ENCODE measurements at places on chromosomes 1 and 21.

DNA sequence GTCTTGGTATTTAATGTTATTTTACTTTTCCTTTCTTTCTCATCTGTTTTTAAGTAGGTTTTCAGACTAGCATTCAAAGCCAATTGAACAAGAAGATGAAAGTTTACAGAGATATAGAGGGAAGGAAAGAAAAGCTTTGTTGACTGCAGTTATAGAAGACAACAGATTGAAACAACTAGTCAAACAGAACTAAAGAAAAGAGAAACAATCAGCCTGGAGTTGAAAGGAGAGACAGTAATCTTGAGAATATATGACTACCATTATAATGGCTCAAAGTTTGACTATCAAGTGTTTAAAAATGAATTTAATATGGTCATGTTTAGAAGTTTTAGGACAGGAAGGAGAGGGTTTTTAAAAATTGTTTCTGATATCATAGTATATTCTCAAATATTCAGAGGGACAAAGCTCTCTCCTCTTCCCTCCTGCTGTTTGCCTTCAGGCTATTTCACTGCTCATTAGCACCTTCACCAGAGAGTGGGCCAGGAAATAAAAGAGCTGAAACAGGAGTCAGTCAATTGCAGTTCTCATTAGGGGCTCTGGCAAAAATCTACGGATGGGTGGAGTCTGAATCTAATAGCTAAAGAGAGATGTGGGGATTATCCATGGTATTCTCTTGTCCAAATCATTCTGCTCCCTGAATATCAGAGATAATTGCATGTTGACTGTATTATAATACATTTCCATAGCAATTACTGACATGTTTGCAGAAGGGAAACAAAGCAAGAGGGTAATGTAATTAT is 577.8 kb downstream of the BRINP3 start:
- DNase-seq = no peak

DNA sequence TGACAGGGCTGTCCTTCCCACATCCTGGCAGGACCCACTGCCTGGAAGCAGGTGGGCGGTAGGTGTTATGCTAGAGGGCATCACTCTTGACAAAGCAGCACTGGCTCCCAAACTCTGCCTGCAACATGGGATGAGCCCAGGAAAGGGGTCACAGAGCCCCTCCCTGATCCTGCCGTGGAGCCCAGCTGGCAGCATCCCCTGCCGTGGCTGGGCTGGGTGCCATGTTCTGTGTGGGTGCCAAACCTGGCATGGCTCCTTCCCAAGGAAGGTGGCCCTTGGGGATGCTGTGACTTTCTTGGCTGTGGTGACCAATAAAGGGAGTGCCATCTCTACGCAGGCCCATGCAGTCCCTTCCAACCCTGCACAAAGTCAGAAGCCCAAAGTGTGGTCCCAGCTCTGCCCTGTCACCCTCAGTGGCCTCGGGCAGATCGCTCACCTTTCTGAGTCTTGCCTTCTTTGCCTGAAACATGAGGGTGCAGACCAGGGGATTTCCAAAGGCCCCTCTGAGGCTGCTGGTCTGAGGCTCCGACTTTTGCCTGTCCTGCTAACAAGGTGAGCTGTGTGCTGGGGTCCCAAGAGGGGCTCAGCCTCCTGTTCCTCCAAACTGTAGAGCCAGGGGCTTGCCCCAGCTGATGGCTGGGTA is 6.0 kb downstream of the CDK18 start:
- DNase-seq = no peak

GRCh38 chr1:205294175-205294917 is 27.2 kb downstream of the NUAK2 start:
- no peak for DNase-seq

DNA sequence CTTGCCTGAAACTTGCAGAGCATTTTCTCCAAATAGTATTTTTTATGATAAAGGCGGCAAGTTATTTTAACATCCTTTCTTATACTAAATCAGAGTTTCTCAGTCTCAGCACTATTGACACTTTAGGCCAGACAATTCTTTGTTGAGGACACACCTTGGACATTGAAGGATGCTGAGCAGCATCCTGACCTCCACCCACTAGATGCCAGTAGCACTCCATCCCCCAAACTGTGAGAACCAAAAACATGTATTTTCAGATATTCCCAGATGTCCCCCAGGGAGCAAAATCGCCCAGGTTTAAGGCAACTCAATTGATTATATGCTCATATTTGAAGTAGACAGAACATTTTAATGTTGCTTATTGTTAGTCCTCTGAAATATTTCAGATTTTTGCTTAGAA is 299.4 kb downstream of the ZP4 start:
- no peak for DNase-seq

DNA sequence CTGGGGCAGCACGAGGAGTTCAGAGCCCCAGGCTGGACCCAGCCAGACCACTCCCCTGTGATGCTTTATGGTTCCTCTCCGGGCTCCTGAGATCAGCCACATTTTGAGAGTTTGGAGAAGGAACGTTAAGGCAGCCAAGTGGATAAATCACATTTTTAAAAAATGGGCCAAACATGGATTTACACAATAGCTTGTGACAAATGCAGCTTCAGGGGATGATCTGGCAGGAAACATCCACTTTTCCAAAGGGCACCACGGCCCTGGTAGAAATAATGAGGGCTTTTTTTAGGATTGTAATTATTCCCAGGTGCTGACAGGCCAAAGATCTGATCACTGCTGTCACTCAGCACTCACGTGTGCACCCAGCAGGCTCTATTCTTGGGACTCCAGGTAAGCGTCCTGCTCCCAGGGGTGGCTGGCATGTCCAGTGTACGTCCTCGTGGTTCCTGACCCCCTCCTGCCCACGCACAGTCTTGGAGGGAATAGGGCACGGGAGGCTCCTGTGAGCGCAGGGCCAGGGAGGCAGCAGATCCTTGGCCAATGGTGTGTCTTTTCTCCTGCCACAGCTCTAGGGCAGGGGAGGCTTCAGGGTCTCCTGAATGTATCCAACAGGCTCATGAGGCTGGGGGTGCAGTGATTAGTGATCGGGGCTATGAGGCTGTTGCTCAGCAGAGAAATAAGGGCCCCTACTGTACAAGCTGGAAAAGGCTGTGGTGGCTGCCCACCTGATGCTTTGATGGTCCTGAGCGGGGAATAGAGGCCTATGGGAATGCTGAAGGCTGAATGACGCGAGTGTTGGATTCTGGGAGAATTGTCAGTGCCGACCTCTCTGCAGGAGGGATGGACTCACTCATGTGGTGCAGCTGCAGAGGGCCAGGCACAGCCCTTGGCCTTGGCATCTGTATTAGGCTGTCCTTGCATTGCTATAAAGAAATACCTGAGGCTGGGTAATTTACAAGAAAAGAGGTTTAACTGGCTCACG is 415.7 kb downstream of the PTPRU start:
- DNase-seq = no peak

DNA sequence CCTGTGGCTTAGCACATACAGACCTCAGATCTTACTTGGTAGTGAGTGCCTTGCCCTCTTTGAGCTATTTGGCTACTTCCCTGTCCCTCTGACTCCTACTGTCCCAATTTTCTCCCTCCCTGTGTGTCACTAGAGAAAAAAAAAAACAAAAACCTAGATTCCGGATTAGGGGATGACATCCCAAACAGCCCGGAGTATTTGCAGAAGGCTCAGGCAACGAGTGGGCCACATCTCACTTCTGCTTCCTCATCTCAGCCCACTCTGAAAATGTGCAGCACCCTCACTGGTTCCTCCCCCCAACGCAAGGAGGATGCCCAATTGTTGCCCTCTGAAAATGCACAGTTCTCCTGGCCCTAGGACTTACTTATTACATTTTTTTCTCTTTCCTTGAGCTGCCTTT is 4.9 kb downstream of the NHLH1 start:
- DNase-seq = no peak

GRCh38 chr1:232196042-232196441 is 433.9 kb downstream of the SIPA1L2 start:
- DNase-seq = no peak

- DNase-seq = no peak
Measured at GRCh38 chr1:100832694-100833428, 61.8 kb downstream of the EXTL2 start.

DNA sequence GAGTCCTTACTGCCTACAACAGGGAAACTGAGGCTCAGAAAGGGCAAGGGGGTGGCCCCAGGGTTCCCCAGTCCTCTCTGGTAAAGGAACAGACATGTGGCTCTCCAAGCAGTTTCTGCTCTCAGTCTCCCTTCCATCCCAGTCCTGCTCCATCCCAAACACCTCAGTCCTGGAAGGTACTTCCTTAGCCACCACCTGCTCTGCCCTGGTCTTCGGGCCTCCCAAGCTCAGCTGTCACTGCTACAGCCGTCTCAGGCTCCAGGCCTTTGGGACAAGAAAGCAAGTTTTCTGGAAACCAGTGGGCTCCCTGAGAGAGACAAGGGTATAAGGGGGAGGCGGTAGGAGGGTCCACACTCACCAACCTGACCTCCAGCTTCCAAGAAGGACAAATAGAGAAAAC is 23.1 kb upstream of the ADGRB2 start:
- no peak for DNase-seq

- DNase-seq = no peak
Measured at GRCh38 chr1:1387098-1388077, 11.7 kb downstream of the CCNL2 start.

- no peak for DNase-seq
Measured at GRCh38 chr1:221778535-221779142, 36.8 kb upstream of the DUSP10 start.

GRCh38 chr1:114274621-114275317 is 121.1 kb upstream of the SYT6 start:
- DNase-seq = no peak

- no peak for DNase-seq
Measured at GRCh38 chr21:41483415-41483814, 24.5 kb downstream of the TMPRSS2 start.

DNA sequence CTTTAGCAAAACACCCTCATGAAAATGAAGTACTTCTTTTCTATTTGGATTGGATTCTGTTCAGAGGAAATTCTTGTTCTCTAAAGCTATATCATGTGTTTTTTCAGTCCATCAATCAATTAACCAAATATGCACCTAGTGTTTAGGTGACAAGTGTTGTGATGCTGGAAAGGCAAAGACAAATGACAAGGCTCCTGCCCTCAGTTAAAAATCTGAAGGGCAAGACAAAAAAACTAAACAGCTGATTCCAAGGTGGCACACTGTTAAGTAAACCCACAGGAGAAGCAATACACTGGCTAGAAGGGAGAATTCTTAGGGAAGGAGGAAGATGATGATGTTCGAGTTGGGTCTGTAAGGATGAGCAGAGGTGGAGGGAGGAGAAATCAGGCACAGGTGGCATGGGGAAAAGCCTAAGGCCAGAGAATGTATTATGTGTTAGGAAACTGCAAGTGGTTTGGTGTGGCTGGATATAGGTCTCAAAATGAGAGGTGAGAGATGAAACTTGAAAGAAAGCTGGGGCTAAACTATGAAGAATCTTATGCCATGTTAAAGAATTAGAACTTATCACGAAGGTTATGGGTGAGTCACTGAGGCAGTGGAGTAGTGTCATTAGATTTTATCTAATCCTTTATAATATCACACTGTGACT is 51.8 kb upstream of the GFI1 start:
- DNase-seq = no peak

- DNase-seq = no peak
Measured at GRCh38 chr1:211375949-211376348, 49.3 kb downstream of the TRAF5 start.

DNA sequence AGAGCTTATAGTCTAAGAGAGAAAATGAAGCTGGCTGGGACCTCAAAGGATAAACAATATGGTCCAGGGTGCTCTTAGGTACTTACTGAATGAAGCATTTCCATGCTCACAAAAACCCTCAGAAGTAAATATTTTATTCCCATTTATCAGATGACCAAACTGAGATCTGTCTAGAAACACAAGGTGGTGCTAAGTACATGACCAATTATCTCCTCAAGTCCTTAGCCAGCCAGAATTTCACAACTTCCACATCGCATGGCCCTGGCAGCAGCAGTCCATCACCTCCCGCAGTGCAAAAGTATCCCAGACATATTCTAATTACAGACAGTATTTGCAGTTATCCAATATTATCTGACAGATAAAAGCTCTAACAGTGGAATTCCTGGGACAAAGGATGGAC is 321.7 kb upstream of the PROX1 start:
- no peak for DNase-seq

- DNase-seq = no peak
Measured at GRCh38 chr1:235588916-235589515, 60.6 kb downstream of the GNG4 start.

DNA sequence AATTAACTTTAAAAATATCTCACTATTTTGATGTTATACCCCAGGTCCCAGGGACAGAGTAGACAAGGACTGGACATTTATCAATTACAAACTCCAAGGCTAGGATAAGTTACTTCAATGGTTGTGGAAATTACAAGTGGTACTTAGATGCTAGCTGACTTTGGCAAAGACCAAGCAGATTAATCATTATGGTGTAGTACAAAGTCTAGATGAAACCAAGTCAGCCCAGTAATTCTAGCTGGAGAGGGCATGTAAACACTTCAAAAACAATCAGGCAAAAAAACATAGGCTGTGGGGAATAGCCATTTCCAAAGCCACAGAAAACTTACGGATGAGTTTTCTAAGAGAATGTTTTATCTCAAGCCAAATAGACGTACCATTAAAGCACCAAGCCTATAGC is 124.5 kb downstream of the TSEN15 start:
- no peak for DNase-seq

- no peak for DNase-seq
Measured at GRCh38 chr1:109388208-109388711, 9.5 kb downstream of the SORT1 start.

- no peak for DNase-seq
Measured at GRCh38 chr1:48807554-48808260, 31.0 kb upstream of the BEND5 start.

DNA sequence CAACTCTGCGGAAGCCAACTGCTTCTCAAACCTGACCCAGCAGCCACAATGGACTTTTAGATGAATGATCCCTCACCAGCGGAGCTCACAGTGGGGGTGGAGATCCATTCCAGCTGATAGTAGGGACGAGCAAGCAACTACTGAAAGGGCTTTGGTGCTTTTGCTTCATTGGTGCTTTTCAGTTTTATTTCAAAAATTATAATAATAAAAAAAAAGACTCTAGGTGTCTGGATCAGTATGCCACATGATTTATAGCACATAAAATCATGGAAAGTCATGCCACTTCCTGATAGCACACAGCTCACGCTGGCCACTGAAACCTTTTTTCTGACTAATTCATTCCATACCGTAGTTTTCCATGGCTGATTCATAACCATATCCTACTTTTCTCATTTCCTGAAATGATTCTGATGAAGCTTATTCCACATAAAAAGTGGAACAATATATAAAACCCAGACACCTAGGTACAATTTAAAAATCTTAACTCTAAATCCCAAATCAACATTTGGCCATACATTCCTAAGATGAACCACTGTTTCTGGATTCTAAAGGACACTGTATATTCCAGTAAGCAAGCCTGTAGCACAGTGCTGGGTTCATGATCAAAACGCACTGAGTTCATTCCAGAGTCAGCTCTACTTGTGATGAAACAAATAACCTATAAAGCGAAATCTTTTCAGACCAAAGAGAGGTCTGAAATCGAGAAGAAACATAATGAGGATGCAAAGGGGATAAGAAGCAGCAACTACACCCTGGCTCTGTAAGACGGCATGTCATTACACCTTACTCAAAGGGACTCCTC is 41.3 kb upstream of the KCNE1 start:
- DNase-seq = no peak
